ENCODE measurements at places on chromosomes 6 and 20. TPM values are rescaled to one million over a fixed set of nuclear protein-coding genes. Genes with fewer than 3 reads are reported as not detected.

C6orf132 gene
- 6.3 TPM for polyA plus RNA-seq

RAET1L gene
- not detected for polyA plus RNA-seq

CASS4 gene
- polyA plus RNA-seq: 3.9 TPM

- no peak for DNase-seq
Measured at GRCh38 chr6:21767891-21768648, 174.5 kb downstream of the SOX4 start.

GSTA1 gene
- polyA plus RNA-seq: 1.1 TPM

DNA sequence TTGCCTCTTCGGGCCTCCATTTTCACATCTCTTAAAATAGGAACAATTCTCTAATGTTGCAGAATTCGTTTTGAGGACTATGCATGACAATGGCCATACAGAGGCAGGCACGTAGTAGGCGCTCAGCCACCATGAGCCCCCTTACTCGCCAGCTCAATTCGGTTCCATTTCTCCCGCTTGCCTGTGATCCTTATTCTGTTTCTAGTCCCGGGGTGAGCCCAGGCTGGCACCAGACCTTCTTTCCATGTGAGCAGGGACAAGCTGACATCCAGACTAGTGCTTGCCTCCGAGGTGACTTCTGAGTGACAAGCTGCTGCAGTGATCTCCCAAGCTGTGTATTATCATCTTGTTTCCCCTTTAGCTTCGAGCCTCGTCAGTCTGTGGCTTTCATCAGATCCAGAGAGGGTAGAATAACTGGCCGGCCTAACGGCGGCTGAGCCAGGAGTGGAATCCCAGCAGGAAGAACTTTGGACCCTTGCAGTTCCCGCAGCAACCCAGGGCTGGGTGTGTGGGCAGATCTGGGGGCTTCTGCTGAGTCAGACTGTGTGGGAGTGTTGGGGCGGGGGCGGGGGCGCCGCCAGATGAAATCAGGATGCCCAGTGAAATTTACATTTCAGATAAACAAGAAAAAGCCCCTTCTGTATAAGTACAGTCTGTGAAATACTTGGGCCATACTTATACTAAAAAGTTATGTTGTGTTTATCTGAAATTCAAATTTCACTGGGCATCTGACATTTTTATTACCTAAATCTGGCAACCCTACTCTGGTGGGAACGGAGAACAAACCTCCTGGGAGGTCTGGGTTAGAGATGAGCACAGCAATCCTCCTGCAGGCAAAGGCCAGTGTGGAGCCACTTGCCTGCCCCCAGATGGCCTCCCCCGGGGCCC, 10.9 kb downstream of the BANF2 start:
- no peak for DNase-seq

DNA sequence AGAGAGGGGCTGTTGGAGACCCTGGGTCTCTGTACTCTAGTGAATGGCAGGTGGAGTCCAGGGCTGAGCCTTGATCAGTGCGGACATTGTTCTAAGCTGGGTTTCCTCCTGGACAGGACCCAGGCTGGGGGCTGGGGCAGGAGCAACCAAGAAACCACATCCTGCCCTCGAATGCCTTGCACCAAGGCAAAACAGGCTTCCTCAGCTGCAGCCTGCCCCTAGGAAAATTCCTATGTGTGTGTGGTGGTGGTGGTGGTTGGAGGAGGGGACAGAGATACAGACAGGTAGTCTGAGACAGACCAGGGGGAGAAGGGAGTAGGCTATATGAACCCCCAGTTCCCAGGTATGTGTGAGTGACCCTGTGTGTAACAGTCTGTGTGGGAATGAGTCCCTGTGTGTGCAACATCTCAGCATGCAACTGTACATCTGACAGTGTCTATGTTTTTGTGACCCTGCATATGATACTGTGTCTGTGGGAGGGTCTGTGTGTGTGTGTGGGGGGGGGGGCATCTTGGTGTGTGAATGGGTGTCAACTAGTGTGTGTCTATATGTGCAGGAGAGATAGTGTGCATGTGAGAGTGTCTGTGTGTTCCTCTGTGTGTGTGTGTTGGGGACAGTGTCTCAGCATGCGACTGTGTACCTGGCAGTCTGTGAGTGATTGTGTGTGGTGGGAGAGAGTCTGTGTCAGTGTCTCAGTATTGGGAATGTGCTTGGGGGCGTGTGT, 3.0 kb downstream of the GLP1R start:
- DNase-seq: no peak

SUMO4 gene
- polyA plus RNA-seq: 1.0 TPM

TTLL9 gene
- 3.2 TPM for polyA plus RNA-seq

RAB44 gene
- 0.06 TPM for polyA plus RNA-seq

GRCh38 chr20:19017104-19017690, 195.2 kb upstream of the SLC24A3 start:
- DNase-seq: no peak

DNA sequence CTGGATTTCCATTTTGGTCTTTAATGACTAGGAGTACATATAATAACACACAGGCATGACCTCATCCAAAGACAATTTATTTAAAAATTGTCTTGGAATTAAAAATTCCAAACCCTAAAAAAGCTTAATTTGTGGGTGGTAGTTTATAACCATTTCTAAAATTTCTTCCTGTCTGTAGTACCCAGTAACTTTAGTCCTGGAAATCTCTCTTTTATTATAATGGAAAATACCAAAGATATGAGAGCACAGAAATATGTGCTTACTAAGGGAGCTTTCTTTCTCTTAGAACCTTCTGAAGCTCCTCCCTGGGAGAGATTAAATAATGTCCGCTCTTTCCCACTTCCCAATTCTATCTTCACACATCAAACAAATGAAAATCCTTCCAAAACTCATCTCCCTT, 70.5 kb upstream of the PRL start:
- no peak for DNase-seq

VEGFA gene
- 299 TPM for polyA plus RNA-seq

DNA sequence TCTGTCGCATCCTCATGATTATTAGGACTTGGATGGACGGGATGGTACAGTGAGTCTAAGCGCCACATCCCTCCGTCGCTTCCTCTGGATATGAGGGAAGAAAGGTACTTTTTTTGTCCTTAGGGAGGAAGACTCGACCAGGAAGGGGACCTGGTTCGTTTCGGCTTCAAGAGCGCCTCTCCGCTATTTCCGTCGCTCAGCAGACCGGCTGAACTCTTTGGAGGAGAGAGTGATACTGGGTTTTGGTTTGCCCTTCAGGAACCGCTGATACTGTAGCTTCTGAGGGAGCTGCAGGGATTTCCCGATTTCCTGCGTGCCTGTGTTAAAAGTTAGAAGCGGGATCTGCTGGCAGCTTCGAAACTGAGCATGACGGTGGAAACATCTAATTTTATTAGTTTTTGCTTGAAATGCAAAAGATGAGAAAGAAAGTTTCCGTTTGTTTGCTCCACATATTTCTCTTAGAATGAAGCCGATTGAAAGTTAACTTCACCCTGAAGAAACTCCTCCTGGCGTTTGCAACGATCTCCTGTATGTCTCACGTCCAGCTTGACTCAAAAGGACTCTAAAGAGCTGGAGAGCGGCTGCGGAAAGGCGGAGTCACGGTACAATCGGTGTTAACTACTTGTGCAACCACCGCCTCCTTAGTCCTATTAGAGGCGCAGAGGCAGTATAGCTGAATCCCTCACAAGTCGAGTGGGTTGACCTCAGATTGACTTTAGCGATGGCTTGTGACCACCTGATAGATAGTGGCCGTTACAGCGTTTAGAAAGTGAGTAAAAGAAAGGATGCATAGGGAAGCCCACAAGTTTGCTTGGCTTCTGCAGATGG, 129.4 kb downstream of the TRIM27 start:
- no peak for DNase-seq

HLA-DOB gene
- 0.19 TPM for polyA plus RNA-seq

TBXT gene
- not detected for polyA plus RNA-seq

PHACTR3 gene
- 12.8 TPM for polyA plus RNA-seq

Data from right renal pelvis (tissue), 4 donors.